Mesothelial cell of epicardium (in vitro differentiated cells): ENCODE measurements at places on chromosomes 11 and 22. TPM values are rescaled to one million over a fixed set of nuclear protein-coding genes. Genes with fewer than 3 reads are reported as not detected.
A peak's percentile ranks its signal among the peaks of the same experiment; 100 is the strongest.

DNA sequence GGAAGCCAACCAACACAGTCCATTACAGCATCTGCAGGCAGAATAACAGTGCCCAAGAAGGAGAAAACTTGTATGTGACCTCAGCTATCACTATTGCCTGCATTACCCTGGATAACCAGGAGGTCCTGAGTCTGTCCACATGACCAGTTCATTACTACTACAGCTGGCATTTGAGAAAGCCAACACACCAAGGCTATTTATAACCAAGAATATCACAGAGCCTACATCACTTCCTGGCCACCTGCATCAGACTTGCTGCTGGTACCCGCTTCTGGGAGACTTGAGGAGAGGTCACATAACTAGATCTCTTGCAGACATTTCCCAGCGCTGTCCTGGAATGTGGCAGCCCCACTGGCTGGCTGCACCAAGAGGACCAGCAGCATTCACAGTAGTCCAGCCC is 11.1 kb upstream of the OR56B4 start:
- no peak for DNase-seq

DNA sequence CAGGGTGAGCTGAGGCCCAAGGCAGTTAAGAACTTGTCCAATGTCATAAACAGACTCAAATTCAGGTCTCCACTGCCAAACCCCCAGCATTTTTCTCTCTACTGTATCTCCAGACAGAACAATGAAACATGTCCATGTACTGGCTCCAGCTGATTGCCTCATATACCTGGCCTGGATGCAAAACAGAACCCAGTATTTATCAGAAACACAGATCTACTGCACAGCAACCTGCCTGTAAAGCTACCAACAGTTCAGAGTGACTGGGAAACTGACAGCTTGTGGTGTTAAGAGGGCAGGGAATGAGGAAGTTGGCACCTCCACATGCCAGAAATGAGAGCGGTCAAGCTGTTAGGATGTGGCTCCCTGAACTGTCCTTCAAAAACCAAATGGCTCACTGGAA is 41.6 kb downstream of the C11orf71 start:
- no peak for DNase-seq

GRCh38 chr11:60970369-60970774 is 1.1 kb upstream of the CD6 start:
- peak; percentile 58 for DNase-seq

DNA sequence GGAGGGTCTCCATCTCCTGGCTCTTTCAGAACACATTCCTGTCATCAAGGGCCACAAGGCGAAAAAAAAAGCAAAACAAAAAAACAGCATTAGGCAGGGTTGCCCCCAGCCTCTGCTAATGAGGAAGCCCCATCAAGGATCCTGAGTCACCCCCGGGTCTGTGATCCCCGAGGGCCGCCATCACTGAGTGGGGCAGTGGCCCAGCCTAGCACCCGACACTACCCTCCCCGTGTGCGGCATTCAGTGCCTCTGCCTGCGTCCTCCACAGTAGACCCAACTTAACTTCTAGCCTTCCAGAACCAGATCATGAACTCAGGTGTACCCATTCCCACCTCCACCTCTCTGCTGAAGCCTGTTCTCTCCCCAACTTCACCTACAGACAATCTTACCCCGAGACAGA is 6.6 kb upstream of the CDC42EP1 start:
- no peak for DNase-seq

The GGA1 gene
- 96.6 to 107 TPM (median 96.6 TPM) in 3 replicates for total RNA-seq
